ENCODE measurements at places on chromosomes 2 and 18. TPM values are rescaled to one million over a fixed set of nuclear protein-coding genes. Genes with fewer than 3 reads are reported as not detected.

SERPINB4 gene
- total RNA-seq: not detected

NOSTRIN gene
- 30.9 TPM for total RNA-seq

DNA sequence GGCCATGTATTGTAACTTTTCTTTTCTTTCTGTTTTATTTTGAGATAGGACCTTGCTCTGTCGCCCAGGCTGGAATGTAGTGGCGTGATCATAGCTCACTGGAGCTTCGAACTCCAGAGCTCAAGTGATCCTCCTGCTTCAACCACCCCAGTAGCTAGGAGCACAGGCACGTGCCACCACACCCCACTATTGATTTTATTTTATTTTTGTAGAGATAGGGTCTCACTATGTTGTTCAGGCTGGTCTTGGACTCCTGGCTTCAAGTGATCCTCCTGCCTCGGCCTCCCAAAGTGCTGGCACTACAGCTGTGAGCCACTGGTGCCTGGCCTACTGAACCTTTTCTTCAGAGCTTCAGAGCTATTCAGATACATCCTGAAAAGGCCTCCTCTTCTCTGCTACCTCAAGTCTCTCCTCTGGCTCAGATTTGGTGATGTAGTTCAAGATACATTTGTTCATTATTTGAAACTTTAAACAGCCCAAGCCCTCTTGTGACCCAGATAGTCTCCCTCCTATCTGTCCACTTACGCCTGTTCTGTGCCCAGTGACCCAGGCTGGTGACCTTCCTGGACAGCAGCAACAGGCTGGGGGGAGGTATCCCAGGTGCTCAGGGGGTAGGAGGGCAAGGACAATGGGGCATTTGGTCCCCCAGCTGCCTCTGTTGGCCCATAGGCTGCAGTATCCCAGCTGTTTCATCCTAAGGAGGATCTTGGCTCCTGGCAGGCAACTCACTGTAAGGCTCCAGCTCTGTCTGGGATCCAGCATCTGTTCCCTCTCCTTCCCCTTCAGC lies 38.6 kb downstream of the LAMA3 start:
- no peak for DNase-seq

GALNT5 gene
- total RNA-seq: 23.4 TPM

DNA sequence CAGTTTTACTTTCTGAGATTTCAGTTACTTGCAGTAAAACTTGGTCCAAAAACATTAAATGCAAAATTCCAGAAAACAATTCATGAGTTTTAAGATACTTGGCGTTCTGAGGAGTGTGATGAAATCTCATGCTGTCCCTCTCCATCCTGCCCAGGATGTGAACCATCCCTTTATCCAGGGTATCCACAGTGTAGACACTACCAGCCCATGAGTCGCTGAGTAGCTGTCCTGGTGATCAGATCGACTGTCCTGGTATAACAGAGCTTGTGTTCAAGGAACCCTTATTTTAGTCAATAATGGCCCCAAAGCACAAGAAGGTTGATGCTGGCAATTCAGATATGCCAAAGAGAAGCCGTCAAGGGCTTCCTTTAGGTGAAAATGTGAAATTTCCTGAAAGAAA lies 3.2 kb downstream of the SP100 start:
- no peak for DNase-seq

- DNase-seq: no peak
Observed at GRCh38 chr2:241052677-241053360, 49.3 kb downstream of the MTERF4 start.

DNA sequence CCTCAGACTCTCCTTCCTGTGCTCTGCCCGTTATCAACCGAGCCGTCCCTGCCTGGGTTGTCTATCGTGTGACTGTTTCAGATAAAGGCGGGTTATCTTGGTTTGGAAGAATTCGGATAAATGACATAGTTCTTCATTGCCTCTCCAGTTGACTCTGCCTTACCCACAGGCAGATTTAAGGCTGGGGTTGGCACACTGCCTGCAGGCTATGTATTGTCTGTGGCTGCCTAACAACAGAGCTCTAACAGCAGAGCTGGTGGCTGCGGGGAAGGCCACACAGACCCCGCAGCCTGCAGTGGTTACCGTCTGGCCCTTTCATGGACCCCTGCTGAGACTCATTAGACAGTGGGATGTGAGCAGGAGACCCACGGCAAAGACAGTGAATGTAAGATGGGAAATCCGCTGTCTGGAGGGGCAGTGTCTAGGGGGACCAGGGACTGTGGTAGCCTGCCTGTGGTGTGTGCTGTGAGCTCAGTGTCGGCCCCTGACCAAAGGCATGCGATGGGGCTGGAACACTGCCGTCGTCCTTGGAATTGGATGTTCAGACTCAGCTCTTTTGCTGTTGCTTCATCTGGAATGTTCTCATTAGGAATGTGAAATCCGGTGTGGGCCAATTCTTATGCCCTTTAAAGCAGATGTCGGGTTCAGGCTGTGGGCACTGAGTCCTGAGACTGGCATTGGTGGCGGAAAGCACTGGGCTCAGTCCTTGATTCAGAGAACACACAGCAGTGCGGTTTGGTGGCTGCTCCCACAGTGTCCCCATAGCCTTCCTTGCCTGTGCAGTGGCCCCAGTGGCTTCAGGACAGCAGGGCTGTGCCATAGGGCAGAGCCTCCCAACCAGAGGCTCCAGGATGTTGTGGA lies 44.5 kb downstream of the SH3RF3 start:
- no peak for DNase-seq

DNA sequence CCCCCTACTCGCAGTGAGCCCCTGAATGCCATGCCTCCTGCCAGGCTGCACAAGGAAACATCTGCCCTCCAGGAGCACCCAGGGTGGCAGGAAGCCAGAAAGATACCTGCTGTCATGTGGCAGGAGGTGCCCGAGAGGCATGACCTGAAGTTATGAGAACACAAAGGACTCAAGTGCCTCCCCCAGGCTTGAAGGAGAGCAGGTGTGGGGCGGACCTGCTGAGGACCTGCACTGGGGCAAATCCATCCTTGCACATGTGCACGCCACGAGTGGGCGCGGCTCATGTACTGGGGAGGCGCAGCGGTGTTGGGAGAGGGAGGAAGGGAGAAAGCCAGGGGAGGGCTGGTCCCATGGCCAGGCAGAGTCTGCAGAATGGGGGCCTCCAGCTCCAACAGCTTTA lies 26.9 kb downstream of the SDC1 start:
- no peak for DNase-seq

DNA sequence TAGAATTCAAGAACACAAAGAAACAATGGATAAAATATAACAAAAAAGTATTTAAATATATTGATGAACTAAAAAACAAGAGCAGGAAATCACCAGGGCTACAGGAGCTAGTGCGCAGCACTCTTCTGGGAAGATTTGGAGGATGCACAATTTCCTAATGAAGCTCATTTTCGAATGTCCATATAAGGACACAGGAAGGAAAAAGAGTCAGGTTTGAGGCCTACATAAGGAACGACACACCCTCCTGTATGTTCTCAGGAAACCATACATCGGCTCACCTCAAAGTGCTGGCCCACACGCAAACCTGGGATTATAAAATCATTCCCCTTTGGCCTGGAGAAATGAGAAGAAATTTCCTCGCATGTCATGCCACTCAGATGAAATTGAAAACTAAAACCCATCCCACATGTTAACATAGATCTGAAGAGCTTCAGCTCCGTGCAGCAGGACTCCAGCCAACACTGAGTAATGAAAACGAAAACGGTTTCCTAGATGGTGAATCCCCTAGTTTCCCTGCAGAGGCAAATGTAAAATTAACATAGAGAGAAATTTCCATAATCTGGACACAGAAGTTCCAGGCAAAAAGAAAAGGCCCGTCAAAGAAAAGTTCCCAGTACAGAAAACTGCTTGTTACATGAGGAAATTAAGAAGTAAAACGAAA lies 825.8 kb downstream of the SOCS6 start:
- no peak for DNase-seq

UPP2 gene
- total RNA-seq: 0.16 TPM

RAX gene
- total RNA-seq: not detected

GRCh38 chr2:227098162-227098515 lies 65.9 kb downstream of the COL4A4 start:
- DNase-seq: no peak

GRCh38 chr18:74524097-74524496 lies 10.2 kb upstream of the CNDP1 start:
- DNase-seq: no peak

DNA sequence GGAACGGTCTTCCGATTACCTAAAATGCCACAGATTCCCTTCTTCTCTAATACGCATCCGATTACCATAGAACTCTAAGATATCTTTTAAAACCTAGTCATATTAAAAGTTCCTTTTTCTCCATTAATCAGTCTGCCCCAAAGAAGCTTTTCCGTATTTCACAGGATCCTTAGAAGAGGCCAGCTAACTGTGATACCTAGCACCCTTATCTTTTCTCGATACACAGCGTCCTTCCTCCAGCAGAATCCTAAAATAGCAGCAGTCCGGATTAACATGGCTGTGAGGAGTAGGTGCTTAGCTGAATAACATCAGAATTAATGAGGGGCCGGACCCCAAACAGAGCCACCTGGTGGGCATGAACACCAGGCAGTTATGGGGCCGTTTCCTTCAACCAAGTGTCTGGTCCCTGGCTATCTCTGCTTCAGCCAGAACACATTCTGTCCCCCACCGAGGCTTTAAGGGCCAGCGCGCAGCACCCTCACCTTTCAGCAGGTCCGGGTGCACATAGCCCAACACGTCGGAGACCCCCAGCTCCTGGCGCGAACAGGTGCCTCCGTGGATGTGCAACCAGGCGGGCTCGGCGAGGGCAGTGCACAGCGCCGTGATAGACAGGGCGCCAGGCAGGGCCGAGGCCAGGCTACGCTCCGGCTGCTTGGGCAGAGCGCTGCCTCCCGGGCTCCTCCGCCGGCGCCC lies 995 bp downstream of the TMEM127 start:
- no peak for DNase-seq

- DNase-seq: no peak
Observed at GRCh38 chr2:212882626-212883025, 268.8 kb downstream of the IKZF2 start.

VRK2 gene
- 23.6 TPM for total RNA-seq

DNA sequence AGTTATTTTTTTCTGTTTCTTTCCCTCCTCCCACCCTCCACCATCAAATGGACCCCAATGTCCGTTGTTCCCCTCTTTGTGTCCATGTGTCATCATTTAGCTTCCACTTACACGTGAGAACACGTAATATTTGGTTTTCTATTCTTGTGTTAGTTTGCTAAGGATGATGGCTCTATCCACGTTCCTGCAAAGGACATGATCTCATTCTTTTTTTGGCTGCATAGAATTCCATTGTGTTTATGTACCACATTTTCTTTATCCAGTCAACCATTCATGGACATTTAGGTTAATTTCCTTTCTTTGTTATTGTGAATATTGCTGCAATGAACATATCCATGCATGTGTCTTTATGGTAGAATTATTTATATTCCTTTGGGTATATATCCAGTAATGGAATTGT lies 91.3 kb upstream of the TNP1 start:
- DNase-seq: no peak

Measured in urinary bladder (tissue), 4 donors.